ENCODE measurements at places on chromosomes 11 and 22.

- no peak for DNase-seq
These were observed 9.0 kb downstream of the GNAZ start for GRCh38 chr22:23079240-23079768.

- DNase-seq = no peak
These were observed 31.6 kb downstream of the SIK2 start for GRCh38 chr11:111633756-111634362.

DNA sequence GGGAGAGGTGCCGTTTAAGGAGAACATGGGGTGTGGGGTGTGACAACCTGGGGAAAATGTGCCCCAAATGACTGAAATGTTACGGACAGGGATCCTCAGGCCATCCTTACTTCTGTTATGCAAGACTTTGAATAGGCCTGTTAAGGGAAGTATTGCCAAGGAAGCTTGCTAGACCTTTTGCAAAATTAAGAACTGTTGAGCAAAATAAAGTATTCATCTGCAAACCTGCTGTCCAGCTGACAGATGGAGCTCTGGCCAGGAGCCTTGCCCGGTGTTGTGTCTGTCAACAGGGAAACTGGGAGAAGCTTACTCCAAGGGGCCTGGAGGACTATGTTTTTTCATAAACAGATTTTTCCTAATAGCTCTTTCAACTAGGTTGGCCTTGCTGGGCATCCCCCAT lies 48.0 kb downstream of the FAT3 start:
- DNase-seq = no peak

- no peak for DNase-seq
These were observed 637.5 kb downstream of the NELL1 start for GRCh38 chr11:21306739-21307358.

DNA sequence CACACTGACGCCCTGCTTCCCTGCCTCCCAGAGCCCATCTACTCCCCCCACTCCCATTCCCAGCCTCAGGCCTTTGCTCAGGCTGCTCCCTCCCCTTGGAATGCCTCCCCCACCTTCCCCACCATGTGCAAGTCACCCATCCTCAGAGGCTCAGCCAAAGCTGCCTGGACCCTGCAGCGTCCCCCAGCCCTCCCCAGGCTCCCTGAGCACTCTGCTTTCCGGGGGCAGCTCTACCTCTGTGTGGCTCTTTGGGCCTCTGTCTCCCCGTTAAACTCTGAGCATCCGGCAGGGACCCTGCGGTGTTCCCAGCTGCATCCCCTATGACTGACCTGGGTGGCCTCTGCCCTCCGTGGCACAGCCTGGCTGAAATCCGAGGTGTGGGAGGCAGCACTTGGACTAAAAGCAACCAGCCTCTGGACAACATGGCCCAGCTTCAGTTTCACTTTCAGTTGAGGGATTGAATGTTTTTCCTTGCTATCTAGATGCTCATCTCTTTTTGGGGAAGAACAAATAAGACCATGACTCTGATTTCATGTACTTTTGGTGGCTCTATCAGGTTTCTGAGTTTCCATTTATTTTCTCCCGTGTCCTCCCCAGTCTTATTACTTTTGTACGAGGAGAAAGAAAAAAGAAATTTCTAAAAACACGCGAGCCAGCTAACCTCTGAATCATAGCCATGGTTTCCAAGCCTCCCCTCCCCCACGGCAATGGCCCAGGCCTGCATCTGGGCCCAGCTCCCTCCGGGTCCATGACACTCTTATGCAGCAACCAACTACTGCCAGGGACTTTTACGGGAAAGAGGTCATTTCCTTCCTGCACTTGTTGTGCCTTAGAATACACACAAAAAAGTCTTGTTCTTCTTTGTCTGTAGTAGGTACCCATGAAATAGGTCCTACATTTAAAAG lies 3.8 kb downstream of the APOL3 start:
- peak; percentile 70 for DNase-seq

DNA sequence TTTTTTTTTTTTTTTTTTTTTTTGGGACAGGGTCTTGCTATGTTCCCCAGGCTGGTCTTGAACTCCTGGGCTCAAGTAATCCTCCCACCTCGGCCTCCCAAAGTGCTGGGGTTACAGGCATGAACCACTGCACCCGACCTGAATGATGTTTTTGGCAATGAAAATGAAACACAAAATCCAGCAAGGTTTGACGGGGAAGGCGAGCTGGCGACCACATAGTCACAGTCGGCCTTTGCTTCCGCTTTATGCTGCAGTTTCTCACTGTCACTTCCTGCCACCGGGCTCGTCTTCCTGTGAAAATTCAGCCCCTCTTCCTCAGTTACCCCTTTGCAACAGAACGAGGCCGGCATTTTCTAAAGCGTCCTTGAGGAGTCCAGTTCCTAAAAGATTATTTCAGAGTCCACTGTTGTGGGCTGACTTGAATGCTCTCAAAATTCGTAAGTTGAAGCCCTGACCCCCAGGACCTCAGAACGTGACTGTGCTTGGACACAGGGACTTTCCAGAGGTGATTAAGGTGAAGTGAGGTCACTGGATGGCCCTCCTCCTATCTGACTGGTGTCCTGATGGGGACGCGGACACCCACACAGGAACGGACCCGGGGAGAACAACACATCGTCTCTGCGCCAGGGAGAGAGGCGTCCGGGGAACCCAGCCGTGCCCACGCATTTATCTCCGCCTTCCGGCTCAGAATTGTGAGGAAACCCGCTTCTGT lies 2.9 kb upstream of the BID start:
- DNase-seq = no peak

DNA sequence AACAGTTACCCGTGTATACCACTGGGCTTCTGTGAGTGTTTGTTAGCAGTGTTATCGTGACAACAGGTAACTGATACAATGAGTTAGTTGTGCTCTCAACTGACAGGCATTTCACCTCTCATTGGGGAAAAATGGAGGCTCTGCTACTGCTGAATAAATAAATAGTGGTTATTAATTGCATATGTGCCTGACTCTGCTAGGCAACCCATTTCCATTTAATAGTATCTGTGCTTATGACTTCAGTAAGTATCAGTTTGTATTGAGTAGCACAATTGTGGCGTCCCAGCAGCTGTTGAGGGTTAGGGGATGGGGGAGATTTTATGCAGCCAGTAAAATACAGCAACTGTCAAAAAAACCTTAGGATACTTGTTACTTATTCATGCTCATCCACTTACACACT lies 123.4 kb upstream of the SEZ6L start:
- no peak for DNase-seq

DNA sequence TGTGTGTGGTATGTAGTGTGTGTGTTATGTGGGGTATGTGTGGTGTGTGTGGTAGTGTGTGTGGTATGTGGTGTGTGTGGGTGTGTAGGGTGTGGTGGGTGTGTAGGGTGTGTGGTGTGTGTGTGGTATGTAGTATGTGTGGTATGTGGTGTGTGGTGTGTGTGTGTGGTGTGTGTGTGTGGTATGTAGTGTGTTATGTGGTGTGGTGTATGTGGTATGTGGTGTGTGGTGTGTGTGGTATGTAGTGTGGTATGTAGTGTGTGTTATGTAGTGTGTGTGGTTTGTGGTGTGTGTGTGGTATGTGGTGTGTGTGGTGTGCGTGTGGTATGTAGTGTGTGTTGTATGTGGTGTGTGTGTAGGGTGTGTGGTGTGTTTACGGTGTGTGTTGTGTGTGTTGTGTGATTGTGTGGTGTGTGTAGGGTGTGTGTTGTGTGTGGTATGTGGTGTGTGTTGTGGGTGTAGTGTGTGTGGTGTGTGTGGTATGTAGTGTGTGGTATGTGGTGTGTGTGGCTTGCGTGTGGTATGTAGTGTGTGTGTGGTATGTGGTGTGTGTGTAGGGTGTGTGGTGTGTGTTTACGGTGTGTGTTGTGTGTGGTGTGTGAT lies 4.2 kb upstream of the PPP6R2 start:
- no peak for DNase-seq

GRCh38 chr11:112525270-112525669 lies 264.6 kb upstream of the PLET1 start:
- DNase-seq = peak; percentile 40

- DNase-seq = no peak
These were observed 17.9 kb downstream of the MICAL2 start for GRCh38 chr11:12128301-12128751.

- no peak for DNase-seq
These were observed 898 bp downstream of the ZNF215 start for GRCh38 chr11:6927030-6927617.

DNA sequence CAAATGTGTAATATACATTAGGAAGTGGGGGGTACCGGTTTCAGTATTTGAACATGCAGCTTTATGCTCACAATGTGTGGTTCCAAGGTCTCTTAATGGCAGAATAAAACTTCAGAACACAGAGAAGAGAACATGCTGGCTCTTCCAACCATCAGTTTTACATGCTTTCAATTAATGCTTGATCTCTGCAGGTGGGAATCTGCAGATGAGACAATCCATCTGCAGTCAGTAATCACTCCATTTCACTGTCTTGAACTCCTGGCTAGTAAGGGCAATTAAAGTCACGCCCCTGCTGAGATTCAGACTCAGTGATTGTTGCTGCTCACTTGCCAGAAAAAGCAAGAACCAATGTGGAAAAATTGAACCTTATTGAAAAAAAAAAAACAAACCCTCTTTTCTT lies 945.7 kb downstream of the DLG2 start:
- no peak for DNase-seq

GRCh38 chr22:32407936-32408335 lies 4.1 kb downstream of the RTCB start:
- no peak for DNase-seq

DNA sequence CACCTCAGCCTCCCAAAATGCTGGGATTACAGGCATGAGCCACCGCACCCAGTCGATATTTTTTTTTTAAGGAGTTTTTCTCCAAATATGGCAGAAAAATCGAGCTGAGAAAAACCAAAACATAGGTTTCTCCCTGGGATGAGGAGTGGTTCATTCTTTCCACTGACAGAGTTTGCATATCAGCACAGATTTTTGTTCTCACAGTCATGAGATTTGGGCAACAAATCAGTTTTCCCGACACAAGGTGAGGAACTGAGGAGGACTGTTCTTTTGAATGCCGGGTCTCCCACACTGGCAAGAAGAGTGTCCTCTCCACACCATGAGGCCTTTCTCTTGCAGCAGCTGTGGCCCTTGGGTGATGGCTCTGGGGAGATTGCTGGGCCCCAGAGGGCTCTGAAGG lies 3.8 kb upstream of the EHD1 start:
- DNase-seq = no peak

- DNase-seq = no peak
These were observed 3.8 kb upstream of the SCGB1D1 start for GRCh38 chr11:62186195-62186594.

Measured in HFFc6 (cell line).